Right kidney (tissue), 9 donors: ENCODE measurements at places on chromosomes 2 and 18.

DNA sequence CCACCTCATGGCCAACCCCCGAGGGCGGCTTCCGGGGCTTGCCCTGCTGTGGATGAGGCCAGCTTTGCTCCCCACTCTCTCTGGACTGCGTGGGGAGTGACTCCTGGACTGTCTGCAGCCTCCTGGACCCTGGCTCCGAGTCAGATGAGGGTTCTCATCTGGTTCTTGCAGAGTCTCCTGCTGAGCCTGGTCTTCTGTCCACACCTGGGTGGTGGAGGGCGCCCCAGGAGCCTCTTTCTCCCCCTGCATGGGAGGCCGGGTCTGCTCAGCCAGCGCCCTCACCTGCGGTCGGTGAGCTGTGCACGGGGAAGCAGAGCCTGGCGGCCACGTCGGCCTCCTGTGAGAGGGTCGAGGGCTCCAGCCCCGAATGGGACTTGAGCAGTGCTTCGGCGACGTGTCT is 78.3 kb downstream of the RTP5 start:
- DNase-seq, result no peak

GRCh38 chr18:74957588-74958224 is 251.2 kb downstream of the PTGR3 start:
- no peak for DNase-seq

GRCh38 chr2:162022290-162022945 is 51.6 kb downstream of the DPP4 start:
- DNase-seq, result no peak

DNA sequence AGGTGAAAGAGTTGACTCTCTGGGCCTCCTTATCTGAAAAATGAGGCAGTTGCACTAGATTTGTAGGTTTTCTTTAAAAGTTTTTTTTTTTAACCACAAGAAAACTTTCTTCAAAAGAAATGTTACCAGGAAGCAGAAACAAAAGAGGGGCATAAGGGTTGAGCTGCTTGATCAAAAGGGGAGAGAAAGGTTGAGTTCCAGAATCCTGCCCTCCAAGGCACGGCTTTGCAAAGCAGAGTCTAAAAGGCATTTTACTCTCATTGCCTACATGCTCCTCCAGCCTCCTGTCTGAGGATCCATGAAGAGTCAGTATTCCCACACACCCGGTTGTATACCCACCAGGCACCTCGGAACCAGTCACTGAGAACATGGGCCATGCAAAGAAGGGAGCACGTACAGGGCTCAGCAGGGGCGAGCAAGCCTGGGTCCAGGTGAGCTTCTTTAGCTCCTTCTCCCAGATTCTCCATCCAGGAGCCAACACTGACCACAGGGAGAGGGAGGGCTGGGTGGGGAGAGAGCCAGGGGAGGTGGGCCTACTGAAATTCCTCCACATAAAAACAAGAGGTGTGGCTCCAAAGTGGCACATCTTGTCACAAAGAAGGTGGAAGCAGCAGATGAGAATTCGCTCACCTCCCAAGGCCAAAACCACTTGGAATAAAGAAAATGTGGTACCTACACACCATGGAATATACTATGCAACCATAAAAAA is 116.0 kb upstream of the EPC2 start:
- DNase-seq, result no peak

DNA sequence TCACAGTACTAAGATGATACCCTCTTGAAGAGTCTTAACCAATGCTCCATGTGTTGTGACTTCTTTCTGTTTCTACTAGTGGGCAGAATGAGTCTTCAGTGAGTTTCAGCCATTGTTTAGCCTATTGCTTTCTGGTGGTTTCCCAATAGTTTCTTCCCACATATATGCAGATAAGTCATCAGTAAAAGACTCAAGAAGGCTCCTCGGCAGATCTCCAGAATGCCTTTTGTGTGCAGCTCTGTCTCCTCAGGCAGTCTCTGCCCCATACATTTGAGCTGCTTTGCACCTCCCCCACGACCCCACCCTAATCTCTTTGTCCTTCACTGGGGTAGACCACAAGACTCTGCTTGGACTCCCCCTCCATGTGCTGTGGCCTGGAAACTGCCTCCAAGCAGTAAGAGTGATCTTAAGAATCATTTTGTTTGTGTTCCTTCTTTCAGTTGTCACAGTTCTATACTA is 71.6 kb upstream of the CHRNA1 start:
- no peak for DNase-seq

DNA sequence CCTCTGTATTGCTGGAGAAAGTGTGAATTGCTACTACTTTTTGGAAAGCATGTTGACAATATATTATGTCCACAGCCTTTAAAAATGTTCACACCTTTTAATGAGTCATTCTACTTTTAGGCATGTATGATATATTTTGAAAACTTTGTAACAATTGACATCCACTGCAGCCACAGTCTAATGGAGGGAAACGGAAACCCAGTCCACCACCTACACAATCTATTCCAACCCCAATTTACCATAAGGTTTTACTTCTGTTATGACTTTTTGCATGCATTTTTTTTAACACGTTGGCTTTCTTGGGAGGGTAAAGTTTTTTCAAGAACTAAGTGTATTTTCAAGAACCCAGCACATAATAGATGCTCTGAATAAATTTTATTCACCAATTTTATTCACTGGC is 38.5 kb upstream of the ATP8B1 start:
- DNase-seq, result no peak

- no peak for DNase-seq
Measured at GRCh38 chr2:37771600-37772088, 100.2 kb upstream of the CDC42EP3 start.
